Karpas-422 (cell line): ENCODE measurements at places on chromosomes 2 and 18. TPM values are rescaled to one million over a fixed set of nuclear protein-coding genes. Genes with fewer than 3 reads are reported as not detected.
A peak's percentile ranks its signal among the peaks of the same experiment; 100 is the strongest.

HTR2B gene
- not detected in 2 replicates for total RNA-seq

COL3A1 gene
- total RNA-seq: not detected in 2 replicates

SH3RF3 gene
- 0.11 and 0.34 TPM in 2 replicates for total RNA-seq

IMP4 gene
- total RNA-seq: 233 and 379 TPM in 2 replicates

OXER1 gene
- total RNA-seq: not detected in 2 replicates

SCN7A gene
- total RNA-seq: not detected in 2 replicates

SERPINB5 gene
- total RNA-seq: 1.0 TPM in 1 of 2 replicates, not detected in the other

REG1B gene
- not detected in 2 replicates for total RNA-seq

DNA sequence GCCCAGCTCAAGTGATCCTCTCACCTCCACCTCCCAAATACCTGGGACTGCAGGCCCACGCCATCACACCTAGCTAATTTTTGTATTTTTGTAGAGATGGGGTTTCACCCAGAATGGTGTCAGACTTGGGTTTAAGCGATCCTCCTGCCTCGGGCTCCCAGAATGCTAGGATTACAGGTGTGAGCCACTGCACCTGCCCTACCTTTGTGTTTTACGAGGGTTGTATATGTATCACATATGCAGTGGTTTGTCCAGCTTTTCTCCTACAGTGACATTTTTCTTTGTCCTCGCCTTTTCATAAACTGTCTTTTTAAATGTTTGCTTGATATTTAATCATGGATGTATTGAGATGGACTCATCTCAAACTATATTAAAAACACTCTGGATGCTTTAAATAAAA, 38.5 kb downstream of the AGAP1 start:
- H3K27me3 ChIP-seq: no peaks in the 10 kb centered on the region
- no peaks in the 10 kb centered on the region for H3K4me1 ChIP-seq
- H3K4me3 ChIP-seq: no peak overlapping the region
- H3K27ac ChIP-seq: no peak overlapping the region

DNA sequence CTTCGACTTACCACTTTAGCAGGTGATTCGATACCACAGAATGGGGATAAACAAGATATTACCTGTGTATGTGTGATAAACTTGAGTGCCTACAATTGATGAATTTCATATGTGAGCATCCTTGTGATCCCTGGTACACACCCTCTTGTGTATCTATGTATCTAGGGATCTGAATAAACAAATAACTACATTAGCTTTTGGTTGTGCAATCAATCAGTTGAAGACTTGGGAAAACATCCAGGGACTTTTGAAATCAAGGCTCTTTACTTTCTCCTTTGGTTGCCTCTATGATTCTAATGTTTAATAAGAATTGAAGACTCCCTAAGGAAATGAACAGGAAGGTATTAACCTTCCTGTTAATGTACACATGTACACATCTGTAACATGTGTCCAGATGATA, 97.3 kb upstream of the DCC start:
- no peaks in the 10 kb centered on the region for H3K4me1 ChIP-seq
- DNase-seq: no peak
- no peaks in the 10 kb centered on the region for H3K36me3 ChIP-seq
- no peak overlapping the region for H3K4me3 ChIP-seq
- no peak overlapping the region for H3K27ac ChIP-seq

GRCh38 chr2:68837861-68838341, 33.3 kb downstream of the BMP10 start:
- H3K4me1 ChIP-seq: peaks cover 52% of the 10 kb centered on the region
- no peaks in the 10 kb centered on the region for H3K27me3 ChIP-seq
- no peak for DNase-seq
- peak overlapping the region; percentile 55 for H3K27ac ChIP-seq

DNA sequence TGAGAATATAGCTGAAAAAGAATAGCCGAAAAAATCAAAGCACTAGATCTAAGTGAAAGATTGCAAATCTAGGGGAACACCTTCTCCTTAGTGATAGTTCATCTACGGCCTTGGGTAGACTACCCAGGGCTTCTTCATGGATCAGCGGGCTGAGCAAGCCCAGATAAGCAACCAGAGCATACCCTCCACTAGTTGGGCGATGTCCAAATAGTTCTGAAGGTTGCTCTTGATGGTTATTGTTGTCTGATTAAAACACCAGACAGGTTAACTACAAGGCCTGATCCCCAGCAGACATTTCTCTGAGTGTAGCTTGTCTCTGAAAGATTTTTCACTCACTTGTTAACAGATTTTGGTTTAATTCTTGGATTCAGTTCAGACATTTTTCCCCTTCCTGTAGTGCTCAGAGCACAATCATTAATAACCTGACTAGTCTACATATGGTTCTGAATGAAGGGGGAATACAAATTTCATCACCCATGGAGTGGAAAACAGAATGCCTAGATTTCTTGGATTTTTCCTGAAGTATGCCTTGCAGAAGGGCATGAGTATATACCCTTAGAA, 99.6 kb downstream of the BABAM2 start:
- H3K27me3 ChIP-seq: no peaks in the 10 kb centered on the region
- DNase-seq: no peak
- no peak overlapping the region for H3K4me3 ChIP-seq
- H3K4me1 ChIP-seq: no peaks in the 10 kb centered on the region

DNA sequence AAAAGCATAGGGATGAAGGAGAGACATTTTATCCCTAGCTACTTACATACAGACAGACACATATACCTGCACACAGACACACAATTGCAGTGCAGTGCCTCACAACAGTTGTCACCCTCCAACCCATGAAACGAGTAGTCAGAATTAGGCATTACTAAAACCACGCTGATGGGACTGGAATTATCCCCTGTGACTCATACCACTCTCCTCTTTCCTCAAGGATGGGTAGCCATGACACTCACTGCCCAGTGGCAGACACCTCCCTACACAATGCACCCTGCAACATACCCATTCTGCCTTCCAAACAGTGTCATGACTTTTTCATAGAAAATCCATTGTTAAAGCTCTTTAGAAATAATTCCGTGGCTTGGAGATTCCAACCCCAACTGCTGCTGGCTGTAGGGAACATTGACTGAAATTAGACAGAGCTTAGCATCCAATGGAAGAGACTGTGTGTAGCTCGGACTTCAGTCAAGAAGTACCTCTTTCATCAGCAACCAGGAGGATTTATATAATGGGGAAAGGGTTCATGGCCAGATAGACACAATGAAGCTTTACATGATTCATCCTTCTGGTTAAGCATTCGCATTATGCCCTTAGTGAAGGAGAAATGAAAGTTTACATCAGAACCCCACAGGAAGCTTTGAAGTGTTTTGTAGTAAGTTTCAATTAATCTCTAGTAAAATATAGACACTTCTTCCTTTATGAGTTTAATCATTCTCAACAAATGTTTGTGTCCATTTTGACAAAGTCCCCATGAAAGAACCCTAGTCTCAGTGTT, 155.2 kb downstream of the FBXO15 start:
- H3K36me3 ChIP-seq: no peaks in the 10 kb centered on the region
- DNase-seq: no peak
- H3K4me1 ChIP-seq: no peaks in the 10 kb centered on the region

DNA sequence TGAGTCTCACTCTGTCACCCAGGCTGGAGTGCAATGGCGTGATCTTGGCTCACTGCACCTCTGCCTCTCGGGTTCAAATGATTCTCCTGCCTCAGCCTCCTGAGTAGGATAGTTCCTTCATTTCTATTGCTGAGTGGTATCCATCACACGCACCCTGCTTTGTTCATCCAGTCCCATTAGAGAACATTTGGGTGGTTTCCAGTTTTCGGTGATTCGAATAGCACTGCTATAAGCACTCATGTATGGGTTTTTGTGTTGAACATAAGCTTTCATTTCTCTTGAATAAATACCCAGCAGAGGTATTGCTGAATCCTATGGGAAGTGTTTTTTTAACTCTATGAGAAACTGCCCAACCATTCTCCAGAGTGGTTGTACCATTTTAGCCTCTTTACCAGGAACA, 147.3 kb downstream of the DDX1 start:
- no peaks in the 10 kb centered on the region for H3K36me3 ChIP-seq
- no peak for DNase-seq
- no peaks in the 10 kb centered on the region for H3K27me3 ChIP-seq
- peaks cover 36% of the 10 kb centered on the region for H3K4me1 ChIP-seq
- H3K4me3 ChIP-seq: no peak overlapping the region

- H3K27me3 ChIP-seq: no peaks in the 10 kb centered on the region
- no peak overlapping the region for H3K27ac ChIP-seq
- H3K36me3 ChIP-seq: no peaks in the 10 kb centered on the region
- H3K4me3 ChIP-seq: no peak overlapping the region
- H3K4me1 ChIP-seq: no peaks in the 10 kb centered on the region
- DNase-seq: peak; percentile 68
Observed at GRCh38 chr2:154623819-154624218, 74.7 kb upstream of the KCNJ3 start.

DNA sequence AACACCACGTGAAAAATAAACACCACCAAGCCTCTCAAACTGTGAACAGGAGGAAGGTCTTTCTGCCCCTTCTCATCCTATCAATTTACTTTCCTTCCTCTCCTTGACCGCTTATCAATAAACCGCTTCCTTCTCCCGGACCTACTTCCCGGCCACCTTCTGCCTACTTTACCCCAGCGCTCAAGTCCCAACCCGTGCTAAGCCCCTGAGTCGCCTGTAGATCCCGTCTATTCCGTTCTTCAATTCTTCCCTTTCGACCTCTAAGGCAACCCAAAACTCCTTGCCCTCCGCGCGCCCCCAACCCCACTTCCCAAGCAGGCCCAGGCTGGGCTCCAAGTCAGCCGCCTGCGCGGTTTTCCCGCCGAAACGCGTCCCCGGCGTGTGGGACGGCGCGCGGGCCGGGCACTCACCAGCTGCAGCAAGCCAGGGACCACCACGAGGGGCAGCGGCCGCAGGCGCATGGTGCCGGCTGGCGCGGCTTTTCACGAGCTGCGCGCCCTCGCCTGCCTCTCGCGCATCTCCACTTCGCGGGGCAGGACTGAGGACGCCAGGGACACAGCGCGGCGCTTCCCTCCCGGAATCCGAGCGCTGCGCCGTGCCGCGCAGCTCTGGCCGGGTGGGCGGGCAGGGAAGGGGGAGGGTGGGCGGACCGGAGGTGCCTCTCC, at the start of gene NXPH2:
Gene NXPH2, minus strand, starts transcription at position 610 of the 665 bp plus-strand sequence. Its CDS starts 149 bp downstream, at position 461.
- H3K27me3 ChIP-seq: no peaks in the 10 kb centered on the region
- no peak within 1 kb of the TSS for H3K27ac ChIP-seq
- no peak within 1 kb of the TSS for H3K4me3 ChIP-seq
- H3K36me3 ChIP-seq: no peaks in the 10 kb centered on the region

- H3K4me1 ChIP-seq: peaks cover 64% of the 10 kb centered on the region
- H3K36me3 ChIP-seq: no peaks in the 10 kb centered on the region
- no peak overlapping the region for H3K4me3 ChIP-seq
Observed at GRCh38 chr18:59954755-59955156, 55.0 kb downstream of the PMAIP1 start.

DNA sequence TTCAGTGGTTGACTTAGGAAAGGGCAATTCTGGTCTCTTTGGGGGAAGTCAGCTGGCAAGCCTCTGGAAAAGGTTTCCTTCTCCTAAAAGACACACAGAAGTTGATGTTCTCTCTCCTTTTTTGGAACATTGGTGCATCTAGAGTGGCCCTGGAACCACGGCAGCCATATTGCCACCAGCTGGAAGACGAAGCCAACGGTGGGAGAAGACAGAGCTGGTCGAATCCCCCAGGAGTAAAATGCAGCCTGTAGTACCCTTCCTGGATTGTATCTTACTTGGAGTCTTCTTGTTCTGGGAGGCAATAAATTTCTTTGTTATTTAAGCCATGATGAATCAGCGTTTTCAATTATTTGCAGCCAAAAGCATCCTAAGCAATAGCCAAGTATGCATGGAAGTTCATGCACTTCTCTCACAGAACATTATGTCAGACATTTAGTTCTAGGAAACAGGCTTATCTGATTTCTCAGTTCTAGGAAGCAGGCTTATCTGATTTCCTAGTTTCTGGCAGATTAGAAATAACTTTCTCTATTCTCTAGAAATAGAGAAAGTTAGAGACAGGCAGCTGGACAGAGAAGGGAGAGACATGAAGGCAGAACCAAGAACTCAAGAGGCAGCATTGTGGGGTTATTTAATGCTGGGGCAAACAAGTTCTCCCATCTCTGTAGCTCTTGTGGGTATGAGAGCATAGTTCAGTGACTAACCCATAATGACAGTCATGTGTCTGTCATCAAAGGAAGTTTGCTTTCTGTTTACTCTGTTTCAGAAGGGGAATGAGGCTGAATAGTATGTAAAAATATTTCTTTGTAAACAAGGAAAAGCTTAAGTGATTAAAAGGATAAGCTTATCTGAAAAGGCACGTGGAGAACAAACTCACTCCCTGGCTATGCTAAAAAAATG, 40.5 kb upstream of the NABP1 start:
- no peak overlapping the region for H3K27ac ChIP-seq
- 0 out of 2 replicates have a peak, but pooled peaks cover 2% of the 10 kb centered on the region for H3K27me3 ChIP-seq
- peaks cover 3% of the 10 kb centered on the region for H3K4me1 ChIP-seq
- no peaks in the 10 kb centered on the region for H3K36me3 ChIP-seq
- no peak for DNase-seq

- peak; percentile 86 for DNase-seq
- peaks cover 46% of the 10 kb centered on the region for H3K36me3 ChIP-seq
- H3K27ac ChIP-seq: peak overlapping the region; percentile 82
- H3K27me3 ChIP-seq: no peaks in the 10 kb centered on the region
Observed at GRCh38 chr2:85326406-85327159, 1.2 kb downstream of the TGOLN2 start.

DNA sequence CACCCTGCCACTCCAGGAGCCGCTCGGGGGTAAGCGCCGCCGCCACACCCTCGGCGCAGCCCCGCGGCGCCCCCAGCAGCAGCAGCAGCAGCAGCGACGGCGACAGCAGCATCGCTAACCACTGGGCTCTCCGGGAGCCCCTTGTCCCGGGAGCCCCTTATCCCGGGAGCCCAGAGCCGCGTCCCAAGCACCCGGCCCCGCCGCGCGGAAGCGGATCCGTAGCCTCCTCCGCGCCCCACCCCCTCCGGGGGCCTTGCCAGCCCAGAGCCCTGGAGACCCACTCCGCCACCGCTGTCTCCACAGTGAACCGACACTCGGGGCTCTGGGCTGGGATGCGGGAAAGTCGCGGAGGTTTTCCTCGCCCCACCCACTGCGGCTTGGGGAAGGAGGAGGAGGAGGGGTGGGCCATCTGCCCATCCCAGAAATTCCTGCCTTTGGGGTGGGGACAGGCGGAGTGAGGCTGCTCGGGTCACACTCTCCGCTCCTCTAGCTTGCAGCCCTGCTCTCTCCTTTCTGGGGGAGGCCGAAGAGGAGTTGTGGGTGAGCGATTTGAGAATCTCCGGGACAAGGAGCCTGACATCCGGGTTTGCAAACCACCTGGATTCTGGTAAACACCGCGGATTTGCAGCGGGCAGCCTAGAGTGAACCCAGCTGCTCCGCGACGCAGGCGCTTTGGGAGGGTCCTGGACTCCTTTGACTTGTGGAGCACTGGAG, at the start of gene PLA2R1:
Gene PLA2R1, minus strand, starts transcription at position 324 of the 714 bp plus-strand sequence. Its CDS starts 212 bp downstream, at position 112.
- DNase-seq: no peak
- no peak within 1 kb of the TSS for H3K4me3 ChIP-seq
- H3K27me3 ChIP-seq: no peaks in the 10 kb centered on the region
- no peaks in the 10 kb centered on the region for H3K36me3 ChIP-seq
- H3K27ac ChIP-seq: no peak within 1 kb of the TSS
- H3K4me1 ChIP-seq: no peaks in the 10 kb centered on the region

DNA sequence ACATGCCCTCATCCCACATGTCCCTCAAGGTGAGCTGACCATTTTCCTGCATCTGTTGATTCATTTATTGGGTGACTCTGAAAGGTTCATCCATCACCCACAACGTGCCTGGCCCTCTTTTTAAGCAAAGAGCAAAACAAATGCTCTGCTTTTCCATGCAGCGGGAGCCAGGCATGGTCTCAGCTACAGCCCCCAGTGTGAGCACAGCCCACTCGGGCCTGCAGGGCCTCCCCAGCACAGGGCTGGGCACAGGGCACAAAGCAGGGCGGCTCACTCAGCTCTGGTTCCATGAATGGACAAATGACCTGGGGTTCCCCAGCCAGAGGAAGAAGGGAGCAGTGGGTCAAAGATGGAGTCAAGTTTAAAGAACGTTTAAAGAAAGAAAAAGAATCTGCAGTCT, 24.1 kb upstream of the OTOS start:
- no peaks in the 10 kb centered on the region for H3K36me3 ChIP-seq
- H3K4me3 ChIP-seq: no peak overlapping the region
